MV-4-11 (cell line): ENCODE measurements at places on chromosomes 6 and 20.

GRCh38 chr6:169738976-169739529 is 12.3 kb downstream of the DYNLT2 start:
- no peak for DNase-seq

DNA sequence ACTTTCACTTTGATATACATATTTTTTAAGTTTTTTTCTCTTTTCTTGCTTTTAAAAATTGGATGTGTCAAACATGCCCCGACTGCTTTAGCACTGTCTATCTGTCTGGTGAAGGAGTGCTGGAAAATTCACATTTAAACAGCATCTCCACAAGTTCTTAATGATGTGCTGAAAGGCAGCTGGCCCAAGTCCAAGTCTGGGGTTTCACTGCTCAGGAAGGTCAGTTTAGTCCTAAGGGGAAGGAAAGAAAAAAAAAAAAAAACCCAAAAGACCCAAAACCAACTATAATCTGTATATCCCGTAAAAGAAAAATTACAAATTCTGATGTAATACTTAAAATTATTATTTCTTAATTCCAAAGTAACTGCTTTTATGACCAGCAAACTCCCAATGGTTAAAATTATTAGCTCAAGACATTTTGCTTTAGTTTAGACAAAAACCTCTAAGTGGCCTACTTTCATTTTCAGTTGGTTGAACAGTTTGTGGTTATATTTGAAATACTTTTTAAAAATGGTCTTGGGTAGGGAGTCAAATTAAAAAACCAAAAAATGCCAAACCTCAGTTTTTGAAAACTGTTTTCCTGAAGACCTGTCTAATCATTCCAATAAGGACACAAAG is 79.5 kb upstream of the PREP start:
- peak; percentile 81 for DNase-seq

GRCh38 chr20:6641012-6641411 is 126.5 kb upstream of the BMP2 start:
- no peak for DNase-seq

GRCh38 chr6:24825130-24825630 is 26.5 kb upstream of the ARMH2 start:
- no peak for DNase-seq

- no peak for DNase-seq
Observed at GRCh38 chr6:97816526-97816925, 533.5 kb upstream of the MMS22L start.

DNA sequence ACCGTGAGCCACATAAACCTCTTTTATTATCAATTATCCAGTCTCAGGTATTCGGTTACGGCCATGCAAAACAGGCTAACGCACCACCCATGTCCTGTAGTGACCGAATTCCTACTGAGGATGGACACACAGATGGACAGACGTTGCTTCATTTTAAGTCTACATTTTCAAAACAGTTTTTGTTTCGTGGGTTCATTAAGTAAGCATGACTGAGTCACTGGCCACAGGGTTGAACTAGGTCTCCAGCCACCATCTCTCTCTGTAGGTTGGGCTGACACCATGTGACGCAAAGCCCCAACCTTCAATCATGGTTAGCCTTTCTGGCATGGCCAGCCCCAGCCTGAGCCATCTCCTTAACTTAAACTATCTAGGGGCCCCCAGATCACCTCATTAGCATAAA is 110.0 kb upstream of the SLC22A23 start:
- peak; percentile 61 for DNase-seq

DNA sequence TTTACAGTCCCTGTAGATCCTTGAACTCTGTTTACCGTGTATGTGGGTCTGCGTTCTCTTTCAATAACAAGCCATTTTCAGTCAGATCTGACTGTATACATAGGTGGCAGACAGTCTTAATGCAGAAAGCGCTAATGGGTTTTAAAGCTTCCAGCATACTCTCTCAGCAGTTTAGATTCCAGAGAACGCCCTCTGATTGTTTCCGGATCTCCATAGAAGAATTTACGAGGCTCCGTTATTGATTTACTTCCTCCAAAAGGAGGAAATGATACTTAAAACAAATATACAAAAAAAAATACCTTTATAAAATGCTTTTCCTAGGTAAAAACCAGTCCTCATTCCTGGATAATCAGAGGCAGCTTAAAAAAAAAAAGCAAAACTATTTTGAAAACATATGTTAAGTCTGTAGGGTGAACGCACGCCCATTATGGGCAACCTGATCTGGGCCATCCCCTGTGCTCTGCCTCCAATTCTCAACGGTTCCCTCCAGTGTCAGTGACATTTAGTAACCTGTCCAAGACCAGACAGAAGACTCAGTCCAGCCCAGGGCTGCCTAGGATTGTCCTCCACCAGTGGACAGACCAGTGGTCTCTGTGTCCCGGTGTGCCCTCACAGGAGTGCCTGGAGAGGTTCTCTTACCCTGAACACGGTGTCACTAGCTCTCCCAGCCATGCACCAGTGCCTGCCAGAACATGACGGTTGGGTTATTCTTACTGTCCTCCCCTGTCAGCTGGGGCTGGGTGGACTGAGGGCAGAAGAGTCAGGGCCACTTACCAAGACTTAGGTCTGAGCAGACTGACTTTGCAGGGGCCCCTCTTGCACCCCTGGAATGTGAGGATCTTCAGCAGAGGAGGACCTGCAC is 217.3 kb downstream of the ARID1B start:
- DNase-seq, result peak; percentile 13

DNA sequence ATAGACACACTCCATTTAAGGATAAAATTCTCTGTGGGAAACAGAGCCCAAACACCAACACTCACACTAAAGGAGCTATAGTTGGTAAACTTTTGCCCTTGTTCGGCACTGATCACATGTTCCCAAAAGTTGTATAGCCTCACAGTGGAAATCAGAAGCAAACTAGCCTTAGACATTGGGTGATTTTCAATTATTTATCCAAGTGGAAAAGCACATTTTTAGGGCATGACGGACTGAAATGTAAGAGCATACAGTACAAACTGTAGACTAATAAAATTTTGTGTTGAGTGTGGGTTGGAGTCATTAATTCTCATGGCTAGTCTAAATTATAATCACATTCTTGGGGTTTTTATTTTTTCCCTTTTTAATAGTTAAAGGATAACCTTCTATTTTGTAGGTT is 202.4 kb downstream of the MOXD1 start:
- DNase-seq, result no peak

DNA sequence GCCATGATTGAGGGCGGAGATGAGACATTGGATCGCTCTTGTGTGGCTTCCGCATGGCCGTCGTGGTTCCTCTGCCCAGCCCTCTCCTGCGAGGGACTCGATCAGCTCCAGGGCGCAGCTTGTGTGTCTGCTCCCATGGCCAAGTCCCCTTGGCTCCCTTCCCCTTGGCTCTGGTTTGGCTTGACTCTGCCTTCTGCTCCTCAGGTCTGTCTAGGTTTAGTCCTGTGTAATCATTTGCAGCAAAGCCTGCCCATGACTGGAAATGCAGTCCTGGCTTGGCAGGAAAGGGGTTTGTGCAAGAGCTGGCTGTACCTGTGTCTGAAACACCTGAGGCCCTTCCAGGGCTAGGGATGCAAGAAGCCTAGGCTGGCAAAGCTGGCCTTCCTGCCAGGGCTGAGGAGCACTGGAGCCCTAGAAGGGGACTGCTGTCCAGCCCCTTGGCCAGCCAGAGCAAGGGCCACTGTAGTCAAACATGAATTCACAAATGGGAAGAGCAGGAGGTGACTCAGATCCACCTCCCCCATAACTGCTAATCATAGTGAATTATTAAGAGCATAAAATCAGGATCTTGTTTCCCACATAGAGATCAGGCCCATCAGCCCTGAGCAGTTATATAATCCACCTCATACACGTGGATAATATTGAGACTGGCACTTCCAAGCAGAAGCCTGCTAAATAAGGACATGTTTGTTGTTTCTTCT is 196.8 kb downstream of the FARS2 start:
- DNase-seq, result no peak

GRCh38 chr20:50873585-50873984 is 57.7 kb downstream of the ADNP start:
- DNase-seq, result no peak

- DNase-seq, result no peak
Observed at GRCh38 chr6:49892280-49892679, 25.9 kb upstream of the CRISP1 start.

GRCh38 chr6:18391023-18391422 is 3.9 kb downstream of the RNF144B start:
- no peak for DNase-seq

DNA sequence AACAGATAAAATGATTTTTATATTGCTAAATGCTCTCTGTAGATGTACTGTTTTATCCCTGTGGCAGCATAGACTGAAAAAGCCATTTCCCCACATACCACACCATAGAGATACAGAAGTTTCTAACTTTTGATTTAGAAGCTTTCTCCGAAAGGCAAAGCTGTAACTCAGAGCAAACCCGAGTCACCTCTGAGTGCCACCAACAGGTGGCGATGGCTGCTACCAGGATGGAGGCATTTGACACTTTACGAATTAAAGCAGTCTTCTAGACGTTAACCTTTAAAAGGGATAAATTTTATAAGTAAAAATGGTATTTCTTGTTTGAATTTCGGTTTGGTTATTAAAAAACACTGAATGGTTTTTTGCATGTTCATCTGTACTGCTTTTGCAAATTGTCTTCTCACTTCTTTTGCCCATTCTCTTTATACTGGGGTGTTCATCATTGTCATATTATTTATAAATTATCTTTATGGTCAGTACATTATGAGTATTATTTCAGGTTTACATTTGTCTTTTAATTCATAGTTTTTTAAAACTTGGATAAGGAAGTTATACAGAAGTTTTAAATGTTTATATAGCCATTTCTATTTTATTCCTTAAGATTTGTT is 201.0 kb upstream of the CEP162 start:
- peak; percentile 17 for DNase-seq

- DNase-seq, result no peak
Observed at GRCh38 chr20:16692009-16692408, 37.8 kb upstream of the SNRPB2 start.

- DNase-seq, result no peak
Observed at GRCh38 chr6:170294813-170295509, 4.1 kb upstream of the DLL1 start.

GRCh38 chr6:57261926-57262325 is 39.8 kb upstream of the RAB23 start:
- no peak for DNase-seq

- no peak for DNase-seq
Observed at GRCh38 chr20:38973645-38974044, 11.5 kb downstream of the DHX35 start.

- DNase-seq, result no peak
Observed at GRCh38 chr6:81950877-81951276, 198.4 kb upstream of the TENT5A start.

DNA sequence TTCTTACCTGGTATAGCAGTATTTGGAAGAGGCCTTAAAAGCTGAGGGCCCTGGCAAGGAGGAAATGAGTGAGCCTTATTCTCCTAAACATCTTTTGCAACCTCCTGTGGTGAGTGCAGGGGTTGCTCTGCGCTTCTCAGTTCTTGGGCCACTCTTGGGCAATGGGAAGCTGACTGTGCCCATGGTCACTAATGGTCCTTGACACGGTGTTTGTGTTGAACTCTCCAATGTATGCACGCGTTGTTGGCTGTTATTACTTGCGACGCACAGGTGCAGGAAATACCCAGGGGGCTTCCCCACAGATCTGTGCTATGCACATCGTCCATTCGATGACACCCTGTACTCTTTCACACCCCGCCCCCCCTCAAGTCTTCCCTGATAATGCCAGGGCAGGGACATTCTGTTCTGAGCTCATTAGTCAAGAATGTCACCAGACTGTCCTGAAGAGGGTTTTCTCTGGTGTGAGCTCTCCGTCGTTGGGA is 79.7 kb downstream of the EDN1 start:
- peak; percentile 70 for DNase-seq

GRCh38 chr6:167849846-167850459 is 23.2 kb downstream of the AFDN start:
- no peak for DNase-seq

DNA sequence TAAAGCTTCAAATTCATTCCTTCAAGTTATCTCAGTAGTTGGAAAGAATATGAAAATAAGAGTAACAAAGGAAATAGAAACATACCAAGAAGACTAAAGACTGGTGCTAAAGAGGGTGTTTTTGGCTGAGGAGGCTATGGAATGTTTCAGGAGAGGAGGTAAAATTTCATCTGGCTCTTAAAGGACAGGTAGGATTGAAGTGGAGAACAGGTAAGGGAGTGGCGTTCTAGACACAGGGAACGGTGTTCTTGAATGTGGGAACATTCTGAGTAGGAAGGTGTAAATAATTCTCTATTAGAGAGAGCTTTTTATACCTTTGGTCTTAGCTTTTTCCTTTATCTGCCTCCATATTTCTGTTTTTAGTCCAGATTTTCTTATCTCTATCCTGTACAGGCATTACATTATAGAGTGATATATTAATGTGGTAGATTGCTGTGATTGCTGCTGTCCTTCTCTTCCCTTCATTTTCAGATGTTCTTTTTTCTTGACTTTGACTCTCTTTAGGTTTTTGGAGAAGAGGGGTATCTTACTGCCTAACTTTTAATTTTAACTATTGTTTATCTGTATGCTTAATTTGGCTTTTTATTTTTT is 15.4 kb downstream of the QKI start:
- DNase-seq, result no peak

- no peak for DNase-seq
Observed at GRCh38 chr20:50113420-50114224, 672 bp upstream of the UBE2V1 start.

DNA sequence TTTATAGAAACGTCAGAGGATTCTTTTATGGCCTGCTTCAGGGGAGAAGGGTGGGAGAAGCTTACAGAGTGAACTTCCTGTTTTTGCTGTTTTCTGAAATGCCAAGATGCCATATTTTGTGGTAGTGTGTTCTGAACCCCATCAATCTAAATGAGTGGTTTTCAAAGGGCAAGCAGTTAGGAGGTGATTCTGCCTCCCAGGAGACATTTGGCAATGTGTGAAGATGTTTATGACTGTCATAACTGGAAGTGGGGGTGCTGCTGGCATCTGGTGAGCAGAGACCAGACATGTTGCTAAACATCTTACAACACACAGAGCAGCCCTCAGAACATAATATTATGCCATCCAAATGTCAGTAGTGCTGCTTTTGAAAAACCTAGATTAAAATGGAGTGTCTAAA is 6.0 kb upstream of the PRL start:
- peak; percentile 85 for DNase-seq

- DNase-seq, result peak; percentile 43
Observed at GRCh38 chr6:32177183-32177787, 920 bp upstream of the RNF5 start.

DNA sequence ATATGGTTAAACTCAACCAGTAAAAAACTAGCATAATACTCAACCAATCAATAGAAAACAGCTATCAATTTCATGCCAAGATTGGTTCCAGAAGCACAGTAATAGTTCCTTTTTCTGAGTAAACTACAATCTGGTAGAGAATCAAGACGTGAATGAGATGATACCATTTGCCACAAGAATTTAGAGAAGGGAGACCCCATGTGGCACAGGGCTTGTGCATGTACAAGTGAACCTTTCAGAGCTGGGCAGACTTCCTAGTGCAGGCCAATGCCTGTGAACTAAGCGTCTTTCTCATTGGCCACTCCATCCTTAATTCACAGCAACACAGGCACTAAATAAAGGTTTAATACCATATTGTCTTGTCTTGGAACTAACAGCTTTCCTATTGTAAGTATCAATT is 213.5 kb downstream of the RFPL4B start:
- DNase-seq, result no peak

- no peak for DNase-seq
Observed at GRCh38 chr20:2757001-2757400, 43.4 kb downstream of the CPXM1 start.
